Myocyte (in vitro differentiated cells): ENCODE measurements at places on chromosomes 3 and 15. TPM values are rescaled to one million over a fixed set of nuclear protein-coding genes. Genes with fewer than 3 reads are reported as not detected.
A peak's percentile ranks its signal among the peaks of the same experiment; 100 is the strongest.

Gene PLSCR5
- total RNA-seq = not detected in 2 replicates

Gene SEMA6D
- total RNA-seq = 0.47 and 1.2 TPM in 2 replicates

GRCh38 chr3:177405191-177405672 is 207.9 kb upstream of the TBL1XR1 start:
- DNase-seq = no peak

- no peak for DNase-seq
Measured at GRCh38 chr15:51721199-51721960, 16.1 kb downstream of the LYSMD2 start.

Gene AQR
- total RNA-seq = 24.1 and 24.2 TPM in 2 replicates

Gene IQCF5
- not detected in 2 replicates for total RNA-seq

- DNase-seq = no peak
Measured at GRCh38 chr3:69890691-69891090, 108.8 kb upstream of the SAMMSON start.

GRCh38 chr15:74390647-74391288 is 23.3 kb upstream of the CYP11A1 start:
- no peak for DNase-seq

GRCh38 chr3:50008931-50009330 is 69.0 kb downstream of the RBM6 start:
- DNase-seq = peak; percentile 55

DNA sequence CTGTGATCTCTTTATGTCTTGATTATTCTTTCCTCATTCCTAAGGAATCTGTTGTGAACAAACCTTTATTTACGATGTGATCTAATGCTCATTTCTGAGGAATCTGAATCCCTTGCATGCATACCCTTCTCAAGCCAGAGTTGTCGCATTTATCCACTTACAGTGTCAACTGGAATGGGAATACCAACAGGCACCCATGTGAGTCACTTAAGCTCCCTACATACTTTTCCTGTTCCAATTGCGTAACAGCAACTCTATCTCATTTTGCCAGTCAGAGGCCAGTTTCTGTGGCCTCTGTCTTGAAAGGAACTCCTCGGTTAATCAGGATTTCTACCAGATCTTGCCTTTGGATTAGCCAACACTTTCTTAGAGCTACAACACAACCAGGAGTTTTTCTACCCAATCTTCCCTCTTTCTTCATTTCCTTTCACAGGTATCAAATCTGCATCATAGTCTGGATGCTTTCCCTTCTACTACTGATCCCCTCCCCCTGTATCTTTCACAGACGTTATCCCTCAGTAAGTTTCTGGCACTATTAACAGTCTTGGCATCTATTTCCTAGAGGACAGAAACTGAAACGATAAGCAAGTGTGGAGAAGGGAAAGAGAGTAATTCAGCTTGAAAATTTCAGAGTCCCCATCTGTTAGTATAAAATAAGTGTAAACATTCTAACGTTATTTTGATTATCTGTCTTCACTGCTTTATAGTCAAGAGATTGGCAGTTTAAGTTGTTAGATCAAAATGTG is 66.8 kb upstream of the BCHE start:
- no peak for DNase-seq

DNA sequence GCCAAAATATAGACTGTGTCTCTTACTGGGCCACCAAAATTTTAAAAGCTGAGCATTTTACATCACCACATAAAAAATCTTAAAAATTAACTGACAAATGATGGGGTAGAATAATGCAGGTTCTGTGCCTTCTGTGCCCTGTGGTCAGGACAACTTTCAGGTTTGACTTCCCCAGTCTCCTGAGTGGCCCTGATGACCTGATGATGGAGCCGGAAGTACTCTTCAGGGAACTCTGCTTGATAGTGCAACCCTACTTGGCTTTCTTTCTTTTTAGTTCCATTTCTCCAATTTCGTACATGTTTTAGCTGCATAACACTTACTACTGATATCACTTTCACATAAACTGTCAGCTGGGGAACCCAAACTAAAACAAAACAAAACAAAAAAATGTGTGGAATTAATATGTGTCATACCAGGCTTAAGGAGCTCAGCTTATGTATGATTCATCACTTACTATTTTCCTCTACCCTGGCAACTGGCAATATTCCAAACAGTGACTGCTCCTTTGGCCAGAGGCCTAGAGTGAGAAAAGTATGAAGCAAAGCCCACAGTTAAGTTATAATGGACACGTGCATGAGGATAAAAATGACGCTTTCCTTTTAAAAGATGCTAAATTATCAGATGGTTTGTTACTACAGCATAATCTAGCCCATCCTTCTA is 194.3 kb downstream of the BCHE start:
- DNase-seq = peak; percentile 98

DNA sequence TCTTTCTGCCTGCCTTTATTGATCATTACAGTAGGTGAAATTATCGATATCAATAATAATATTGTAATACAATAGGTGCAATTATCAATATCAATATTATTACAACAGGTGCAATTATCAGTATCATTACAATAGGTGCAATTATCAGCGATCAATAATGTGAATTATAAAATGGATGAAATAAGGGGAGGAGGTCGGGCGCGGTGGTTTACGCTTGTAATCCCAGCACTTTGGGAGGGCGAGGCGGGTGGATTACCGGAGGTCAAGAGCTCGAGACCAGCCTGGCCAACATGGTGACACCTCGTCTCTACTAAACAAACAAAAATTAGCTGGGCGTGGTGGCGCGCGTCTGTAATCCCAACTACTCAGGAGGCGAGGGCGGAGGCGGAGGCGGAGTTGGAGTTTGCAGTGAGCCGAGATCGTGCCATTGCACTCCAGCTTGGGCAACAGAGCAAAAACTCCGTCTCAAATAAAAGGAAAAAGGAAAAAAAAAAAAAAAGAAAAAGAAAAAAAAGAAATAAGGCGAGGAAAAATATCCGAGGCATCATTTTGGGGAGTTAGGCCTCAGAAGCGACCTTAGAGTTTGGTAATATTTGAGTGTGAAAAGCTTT is 611 bp upstream of the BNIP2 start:
- peak; percentile 78 for DNase-seq

DNA sequence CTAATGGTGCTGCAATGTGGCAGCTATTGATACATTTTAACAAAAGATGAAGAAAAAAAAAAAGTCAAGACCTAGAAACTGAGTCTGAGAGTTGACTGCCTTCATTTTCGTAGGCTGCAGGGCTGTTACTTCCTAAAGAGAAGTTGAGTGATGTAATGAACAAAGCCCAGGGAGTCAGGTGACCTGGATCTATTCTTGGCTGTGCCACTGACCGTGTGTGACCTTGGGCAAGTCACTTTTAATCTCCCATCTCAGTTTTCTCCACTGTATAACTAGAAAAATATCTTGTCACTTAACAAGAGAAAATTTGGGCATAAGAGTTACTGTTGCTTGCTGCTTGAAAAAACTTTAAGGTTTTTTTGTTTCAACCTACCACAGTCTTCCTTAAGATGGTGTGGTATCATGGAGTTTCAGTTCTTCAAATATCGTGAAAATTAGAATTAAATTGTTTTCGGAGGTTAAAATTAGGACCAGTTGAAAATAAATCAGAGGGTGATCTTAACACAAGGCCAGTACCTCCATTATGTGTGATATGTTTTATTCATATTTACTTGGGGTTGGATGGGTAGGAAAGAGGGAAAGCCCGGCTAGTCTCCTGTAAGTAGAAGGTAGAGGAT is 5.8 kb downstream of the FMN1 start:
- DNase-seq = peak; percentile 12

- DNase-seq = no peak
Measured at GRCh38 chr15:29695489-29696167, 126.6 kb downstream of the TJP1 start.

GRCh38 chr15:56812961-56813360 is 79.7 kb upstream of the ZNF280D start:
- no peak for DNase-seq

DNA sequence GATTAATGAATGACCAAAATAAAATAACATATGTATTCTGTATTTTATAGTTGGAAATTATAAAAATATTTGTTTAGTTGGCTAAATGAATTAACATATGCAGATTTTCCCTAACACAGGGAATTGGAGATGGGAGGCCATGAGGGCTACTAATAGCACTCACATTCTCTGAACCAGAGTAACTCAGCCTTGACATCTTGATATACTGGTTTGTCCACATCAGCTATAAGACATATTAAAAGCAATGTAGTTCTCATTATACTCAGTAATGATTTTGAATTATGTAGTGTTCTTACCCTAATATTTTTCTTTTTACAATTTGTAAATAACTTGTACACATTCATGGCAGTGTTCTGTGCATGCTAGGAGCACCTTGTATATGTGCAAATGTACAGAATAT is 255.9 kb downstream of the EPHA6 start:
- no peak for DNase-seq

GRCh38 chr3:42819351-42819965 is 10.2 kb downstream of the ACKR2 start:
- DNase-seq = no peak

Gene PCLAF
- total RNA-seq = 2.7 and 4.9 TPM in 2 replicates

DNA sequence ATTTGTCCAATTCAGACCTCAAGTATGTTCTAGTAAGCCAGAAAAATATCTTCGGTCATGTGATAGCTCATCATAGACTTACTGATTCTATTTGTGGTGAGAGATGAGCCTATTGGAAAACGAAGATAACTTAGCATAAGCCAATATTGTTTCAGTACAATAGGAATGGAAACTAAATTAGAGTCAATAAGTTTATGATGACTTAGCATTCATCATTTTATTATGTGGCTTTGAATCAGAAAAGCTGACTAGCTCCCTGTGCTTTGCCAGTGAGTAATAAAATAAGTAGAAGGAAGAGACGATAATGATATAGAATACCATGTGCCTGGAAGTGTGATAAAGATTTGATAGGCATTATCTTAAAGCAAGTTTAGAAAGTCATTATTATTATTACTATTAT is 605.6 kb downstream of the AGBL1 start:
- no peak for DNase-seq

Gene FSD2
- 0.52 and 2.7 TPM in 2 replicates for total RNA-seq

Gene ERICH6
- total RNA-seq = not detected in 2 replicates

Gene PLA2G4D
- not detected in 2 replicates for total RNA-seq

- DNase-seq = peak; percentile 15
Measured at GRCh38 chr3:154105218-154105975, 15.8 kb upstream of the ARHGEF26 start.

GRCh38 chr3:87468235-87468634 is 191.9 kb upstream of the POU1F1 start:
- DNase-seq = peak; percentile 13

DNA sequence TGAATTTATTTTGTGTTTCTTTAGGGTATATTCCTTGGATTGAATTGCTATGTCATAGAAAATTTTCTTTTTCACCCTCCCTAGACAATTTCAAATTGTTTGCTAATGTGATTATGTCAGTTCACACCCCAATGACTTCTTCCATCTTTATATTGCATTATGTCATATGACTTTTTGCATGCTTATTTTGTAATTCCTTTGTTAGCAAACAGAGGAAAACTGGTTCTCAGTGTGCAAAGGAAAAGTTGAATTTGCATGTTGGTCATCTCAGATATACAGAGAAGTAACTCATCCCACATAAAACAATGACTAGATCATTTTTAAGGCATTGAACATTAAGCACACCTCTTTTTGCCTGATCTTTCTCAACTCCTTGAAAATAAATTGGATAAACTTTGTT is 3.3 kb upstream of the RNF13 start:
- no peak for DNase-seq

Gene RBP2
- 0.78 and 0.94 TPM in 2 replicates for total RNA-seq

Gene MRAS
- total RNA-seq = 429 and 482 TPM in 2 replicates

DNA sequence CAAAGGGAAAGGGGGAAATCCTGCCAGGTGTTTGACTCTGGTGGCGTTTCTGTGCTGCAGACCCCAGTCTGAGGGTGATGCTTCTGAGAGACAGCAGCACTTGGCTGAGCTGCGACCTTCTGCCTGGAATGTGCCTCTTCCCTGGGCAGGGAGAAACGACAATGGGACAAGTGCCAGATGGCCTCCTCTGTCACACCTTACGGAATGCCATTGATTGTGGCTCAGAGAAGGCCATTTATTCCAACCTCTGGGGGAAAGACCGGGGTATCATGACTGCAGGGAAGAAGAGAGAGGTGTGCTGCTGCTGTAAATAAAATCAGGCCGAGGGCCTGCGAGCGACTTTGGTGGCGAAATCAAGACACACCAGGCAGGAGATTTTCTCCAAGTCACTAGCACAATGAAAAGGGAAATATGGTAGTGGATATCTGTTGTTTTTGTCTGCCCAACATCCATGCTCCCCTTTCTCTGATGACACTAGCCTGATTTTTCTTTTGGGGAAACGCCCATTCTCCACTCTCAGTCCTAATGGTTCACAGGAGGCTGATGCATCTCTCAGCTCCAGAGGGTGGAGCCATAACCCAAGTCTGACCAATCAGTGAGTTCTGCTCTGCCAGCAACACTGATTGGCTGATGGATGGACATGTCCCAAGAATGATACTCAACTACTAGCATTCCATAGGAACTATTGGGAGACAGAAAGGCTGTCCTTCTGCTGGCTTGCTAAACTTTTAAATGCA is 336.1 kb downstream of the FOXP1 start:
- DNase-seq = peak; percentile 10

DNA sequence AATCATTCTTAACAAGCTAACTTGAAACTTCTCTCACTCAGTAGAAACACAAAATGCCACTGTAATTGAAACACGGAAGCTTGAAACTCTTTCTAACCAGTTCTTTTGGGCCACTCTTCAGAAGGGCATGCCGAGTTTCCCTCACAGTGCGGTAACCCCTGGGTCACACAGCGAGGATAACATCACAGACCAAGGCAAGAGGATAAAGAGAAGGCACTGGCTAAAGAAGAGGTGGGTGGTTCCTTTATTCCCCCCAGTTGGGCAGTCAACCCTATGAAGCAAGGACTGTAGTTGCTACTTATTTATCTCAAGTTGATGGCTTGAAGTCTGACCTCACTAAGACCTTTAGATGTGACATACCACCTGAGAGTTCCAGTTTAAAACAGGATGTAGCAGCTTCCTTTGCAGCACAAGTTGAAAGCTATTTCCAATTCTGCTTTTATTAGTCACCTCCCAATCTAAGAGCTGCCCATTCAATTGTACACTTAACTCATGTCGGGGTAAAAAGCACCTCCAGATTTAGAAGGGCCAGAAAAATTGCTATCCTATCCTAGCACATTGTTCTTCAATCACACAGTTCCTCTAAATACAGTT is 272.4 kb downstream of the TIGIT start:
- DNase-seq = no peak

Gene TMEM158
- 131 and 157 TPM in 2 replicates for total RNA-seq

DNA sequence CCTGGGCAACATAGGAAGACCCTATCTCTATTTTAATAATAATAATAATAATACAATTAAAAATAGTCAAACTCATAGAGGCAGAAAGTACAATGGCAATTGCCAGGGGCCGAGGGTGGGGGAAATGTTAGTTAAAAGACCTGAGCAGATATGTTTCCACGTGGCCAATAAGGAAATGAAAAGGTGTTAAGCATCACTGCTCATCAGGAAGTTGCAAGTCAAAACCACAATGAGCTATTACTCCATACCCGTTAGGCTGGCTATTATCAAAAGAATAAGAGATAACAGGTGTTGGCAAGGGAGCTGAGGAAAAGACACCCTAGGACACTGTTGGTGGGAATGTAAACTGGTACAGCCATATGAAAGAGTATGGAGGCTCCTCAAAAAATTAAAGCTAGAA is 60.4 kb upstream of the PRSS50 start:
- DNase-seq = no peak
